ENCODE measurements at places on chromosomes 7 and 10. TPM values are rescaled to one million over a fixed set of nuclear protein-coding genes. Genes with fewer than 3 reads are reported as not detected.

DNA sequence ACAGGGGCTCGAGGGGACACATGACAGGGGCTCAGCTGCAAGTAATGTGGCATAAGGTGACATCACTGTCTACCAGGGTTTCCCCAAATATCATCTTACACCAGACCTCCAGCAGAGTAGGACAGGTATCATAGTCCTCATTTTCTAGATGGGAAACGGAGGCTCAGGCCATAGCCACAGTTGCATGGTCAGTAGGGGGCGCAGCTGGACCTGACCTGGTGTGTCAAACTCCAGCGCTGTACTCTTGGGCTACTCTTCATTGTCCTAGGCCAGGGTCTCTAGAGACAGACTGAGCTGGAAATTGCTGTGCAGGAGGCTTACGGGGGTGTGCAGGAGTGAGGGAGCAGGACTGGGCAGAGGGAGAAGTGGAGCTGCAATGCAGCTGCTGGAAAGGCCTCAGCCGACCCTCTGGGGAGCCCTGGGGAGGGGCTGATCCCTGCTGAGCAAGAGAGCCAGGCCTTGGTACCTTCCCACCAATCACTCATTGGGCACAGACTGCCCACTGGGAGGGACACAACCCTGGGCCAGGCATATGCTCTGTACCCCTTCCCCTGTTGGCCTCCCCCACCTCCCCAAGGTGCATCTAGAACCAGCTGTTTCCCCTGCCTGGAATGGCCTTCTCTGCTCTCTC lies 89.9 kb downstream of the CDH23 start:
- DNase-seq = no peak

- DNase-seq = no peak
These were observed 29.5 kb upstream of the ANKRD2 start for GRCh38 chr10:97543025-97543546.

DNA sequence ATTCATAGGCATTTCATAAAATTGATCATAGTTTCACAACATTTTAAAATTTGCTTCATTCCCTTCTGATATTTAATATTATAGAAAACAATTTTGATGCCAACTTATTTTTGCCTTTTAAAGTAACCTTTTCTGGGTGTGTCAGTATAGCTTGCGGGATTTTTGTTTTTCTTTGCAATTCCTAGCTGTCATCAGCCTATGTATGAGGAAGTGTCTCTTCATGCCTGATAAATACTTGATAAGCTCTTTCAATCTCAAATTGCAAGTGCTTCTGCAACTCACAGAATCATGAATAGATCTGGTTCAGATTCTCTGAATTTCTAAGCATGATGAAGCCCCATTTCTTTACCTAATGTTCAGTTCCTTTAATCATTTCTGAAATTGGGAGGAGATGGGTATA lies 28.0 kb upstream of the ARHGAP21 start:
- no peak for DNase-seq

GRCh38 chr10:113221756-113222168 lies 271.7 kb downstream of the TCF7L2 start:
- no peak for DNase-seq

DNA sequence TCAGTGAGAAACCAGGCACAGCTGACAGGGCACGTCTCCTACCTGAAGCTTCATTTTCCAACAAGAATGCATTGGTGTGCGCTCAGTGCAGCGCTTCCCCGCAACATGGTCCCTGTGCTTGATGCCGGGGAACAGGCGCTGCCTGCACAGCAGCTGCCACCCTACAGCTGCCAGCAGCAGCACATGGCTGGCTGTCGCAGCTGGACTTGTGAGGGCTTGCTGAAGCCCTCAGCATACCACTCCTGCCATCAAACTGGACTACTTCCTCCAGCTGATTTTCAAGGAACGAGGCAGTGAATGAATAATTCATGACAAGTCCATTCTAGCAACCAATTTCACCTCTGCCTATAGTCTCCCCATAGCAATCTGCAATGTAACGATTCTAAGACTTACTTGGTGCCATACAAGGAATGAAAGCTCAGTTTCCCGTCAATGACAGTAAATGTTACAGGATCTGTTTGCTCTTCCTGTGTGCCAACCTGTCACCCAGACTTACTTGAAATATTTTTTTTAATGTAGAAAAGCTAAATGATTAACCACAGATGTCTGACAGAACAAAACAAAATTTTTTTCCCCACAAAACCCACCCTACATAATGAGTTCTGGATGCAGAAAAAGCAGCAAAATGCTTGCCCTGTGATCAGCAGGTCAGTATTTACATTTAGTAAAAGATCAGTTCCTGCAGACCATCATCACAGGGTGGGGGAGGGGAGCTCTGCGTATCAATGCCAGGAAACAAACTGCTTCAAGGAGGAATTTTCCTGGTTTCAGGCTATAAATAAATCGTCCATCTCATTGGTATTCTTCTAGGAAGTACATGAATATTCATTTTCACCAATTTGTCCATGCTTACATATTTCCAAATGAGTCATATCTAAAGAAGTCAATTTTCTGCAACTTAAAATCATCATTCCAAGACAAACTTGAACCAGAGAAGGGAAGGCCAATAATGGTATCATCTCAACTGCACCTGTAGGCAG lies 140.6 kb downstream of the ALOX5 start:
- peak; percentile 4 for DNase-seq

C10orf71 gene
- polyA plus RNA-seq = 0.13 TPM

DNA sequence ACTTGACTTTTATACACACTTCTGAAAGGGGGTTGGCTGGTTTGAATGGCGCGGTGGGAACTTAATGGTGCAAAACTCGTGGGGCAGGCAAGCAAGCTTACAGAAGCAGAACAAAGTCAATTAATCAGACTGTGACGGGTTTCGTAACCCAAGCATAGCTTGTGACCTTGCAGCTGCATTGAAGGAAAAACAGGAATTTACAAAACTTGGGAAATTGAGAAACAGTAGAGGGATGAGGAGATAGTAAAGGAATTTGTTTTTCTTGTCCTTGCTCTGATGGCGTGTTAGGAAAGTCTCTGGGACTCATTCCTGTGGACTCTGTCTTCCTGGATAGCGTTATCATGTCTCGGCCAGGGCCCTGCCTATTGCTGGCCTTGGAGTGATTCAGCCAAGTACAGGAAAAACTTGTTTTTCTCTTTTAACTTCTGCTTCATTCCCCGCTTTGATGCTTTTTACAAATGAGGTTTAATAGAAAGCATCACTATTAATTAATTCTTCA lies 220.0 kb upstream of the KCND2 start:
- peak; percentile 42 for DNase-seq

TUBB8 gene
- polyA plus RNA-seq = 1.0 TPM

- DNase-seq = no peak
These were observed 17.6 kb downstream of the DNTT start for GRCh38 chr10:96321822-96322221.

SEMA3E gene
- polyA plus RNA-seq = 2.3 TPM

CEP55 gene
- 15.0 TPM for polyA plus RNA-seq

DNA sequence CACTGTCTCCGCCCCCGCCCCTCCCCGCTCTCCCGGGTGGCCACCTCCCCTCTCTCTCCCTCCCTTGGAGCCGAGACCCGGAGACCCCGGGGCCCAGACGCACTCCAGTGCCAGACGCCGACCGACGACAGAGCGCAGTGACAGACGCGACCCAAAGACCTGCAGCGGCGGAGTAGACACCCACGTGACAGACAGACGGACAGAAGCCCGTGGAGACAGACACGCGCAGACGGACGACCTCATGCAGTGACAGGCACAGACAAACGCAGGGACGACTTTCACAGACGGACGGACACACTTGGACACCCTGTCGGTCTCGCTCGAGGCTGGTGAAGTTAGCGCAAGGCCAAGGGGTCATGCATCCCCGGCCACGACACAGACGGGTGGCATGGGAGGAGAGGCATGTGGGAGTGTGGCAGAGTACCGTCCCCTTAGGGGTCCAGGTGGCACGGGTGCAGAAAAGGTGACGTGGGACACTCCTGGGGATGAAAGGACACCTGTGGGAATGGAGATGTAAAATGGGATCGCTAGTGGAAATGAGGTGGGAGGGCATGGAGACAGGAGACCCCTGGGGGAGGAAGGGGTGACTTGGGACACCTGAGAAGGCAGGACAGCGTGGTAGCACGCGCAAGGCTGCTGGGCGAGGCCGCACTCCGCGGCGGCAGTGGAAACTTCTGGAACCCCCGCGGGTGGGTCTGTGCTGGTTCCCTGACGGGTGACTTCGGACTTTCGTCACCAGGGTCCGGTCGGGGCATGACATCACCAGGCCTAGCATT lies 456 bp upstream of the ACHE start:
- no peak for DNase-seq

DNA sequence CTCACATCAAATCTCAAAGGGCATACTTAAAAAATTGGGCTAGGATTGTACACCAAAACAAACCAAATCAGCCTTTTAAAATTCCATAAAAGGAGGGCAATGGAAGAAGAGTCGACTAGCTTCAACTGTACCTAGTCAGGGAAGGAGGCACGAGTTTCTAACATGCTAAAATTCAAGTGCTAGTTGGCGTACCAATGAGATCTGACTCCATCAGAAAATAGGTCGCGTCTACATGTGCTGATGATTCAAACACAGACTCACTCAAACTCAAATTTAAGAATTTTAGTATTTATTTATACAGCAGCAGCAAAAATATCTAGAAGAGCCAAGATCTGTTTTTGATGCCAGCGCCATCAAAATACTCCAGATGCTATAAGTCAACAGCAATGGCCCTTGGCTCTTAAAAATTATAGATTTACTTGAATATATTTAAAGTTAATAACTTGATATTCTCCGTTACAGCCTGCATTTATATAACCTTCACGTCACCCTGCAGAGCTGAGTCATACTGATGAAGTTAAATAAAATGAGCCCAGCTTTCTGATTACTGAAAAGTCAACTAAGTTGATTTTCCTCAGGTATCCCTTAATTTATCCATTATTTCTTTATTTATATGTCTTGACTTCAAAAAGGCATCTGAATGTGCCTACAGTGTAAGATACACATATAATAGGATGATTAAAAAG lies 302.1 kb upstream of the IMMP2L start:
- DNase-seq = no peak

DNA sequence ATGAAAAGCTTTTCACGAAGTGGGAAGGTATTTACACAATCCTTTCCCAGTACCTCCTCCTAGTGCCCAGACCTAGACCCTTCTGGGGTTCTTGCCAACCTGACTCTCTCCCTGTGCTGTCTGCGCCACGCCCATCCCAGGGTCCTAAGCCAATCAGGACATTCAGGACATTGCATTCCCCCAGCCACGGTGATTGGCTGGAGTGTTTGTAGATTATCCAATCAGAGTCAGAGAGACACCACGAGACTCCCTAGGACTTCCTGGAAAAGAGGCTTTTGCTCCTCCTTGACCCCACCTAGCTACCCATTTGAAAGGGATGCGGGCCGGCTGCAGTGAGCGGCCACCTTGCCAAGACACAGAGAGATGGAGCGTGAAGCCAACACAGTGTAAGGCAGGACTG lies 3.5 kb upstream of the GDF2 start:
- DNase-seq = no peak

SLC16A9 gene
- 38.9 TPM for polyA plus RNA-seq

RNF133 gene
- polyA plus RNA-seq = 0.10 TPM

- DNase-seq = no peak
These were observed 25.1 kb downstream of the AQP1 start for GRCh38 chr7:30936650-30937245.

DNA sequence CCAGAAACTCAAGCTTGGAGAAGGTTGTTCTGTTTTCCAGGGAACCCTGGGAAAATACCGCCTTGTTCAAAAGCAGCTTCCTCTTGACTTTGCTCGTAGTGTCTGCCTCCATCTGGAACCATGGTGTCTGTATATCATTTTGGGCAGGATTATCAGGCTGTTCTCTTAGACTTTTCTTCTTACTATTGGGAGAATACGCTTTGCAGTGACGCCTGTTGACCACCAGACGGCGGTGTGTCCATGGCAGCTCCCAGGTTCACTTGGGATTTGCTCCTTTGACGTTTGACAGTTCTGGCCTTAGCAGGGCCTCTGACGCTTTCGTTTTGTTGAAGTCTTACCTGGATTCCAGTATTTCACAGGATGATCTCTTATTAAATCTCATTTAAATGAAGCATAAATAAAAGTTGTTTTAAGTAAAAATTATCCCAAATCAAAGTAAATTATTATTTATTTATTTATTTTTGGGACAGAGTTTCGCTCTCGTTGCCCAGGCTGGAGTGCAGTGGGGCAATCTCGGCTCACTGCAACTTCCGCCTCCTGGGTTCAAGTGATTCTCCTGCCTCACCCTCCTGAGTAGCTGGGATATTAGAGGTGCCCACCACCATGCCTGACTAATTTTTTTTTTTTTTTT lies 41.8 kb upstream of the GJD4 start:
- peak; percentile 63 for DNase-seq

TDRD1 gene
- polyA plus RNA-seq = not detected

- DNase-seq = no peak
These were observed 5.6 kb downstream of the CELF2 start for GRCh38 chr10:11023009-11023953.

STAG3 gene
- 13.9 TPM for polyA plus RNA-seq

DNA sequence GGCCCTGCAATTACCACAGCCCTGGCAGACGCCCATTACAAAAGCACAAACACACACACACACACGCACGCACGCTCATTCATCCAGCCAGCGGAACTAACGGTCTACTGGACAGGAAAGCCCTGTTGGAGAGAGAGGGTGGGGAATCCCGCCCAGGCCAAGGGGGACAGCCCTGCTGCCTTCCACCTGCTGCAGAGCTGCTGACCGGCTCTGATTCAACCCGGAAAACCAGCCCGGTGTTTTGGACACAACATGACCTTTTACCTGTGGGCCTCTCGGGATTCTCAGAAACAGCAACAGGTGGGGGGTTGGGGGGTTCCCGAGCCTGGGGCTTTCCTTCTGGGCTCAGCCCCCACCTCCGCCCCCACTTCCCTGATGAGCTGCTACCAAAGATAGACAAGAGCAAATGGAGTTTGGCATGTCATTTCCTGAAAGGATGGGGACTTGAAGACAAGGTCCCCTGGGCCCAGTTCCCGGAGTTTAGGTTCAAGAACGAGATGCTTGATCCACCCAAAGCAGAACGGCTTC lies 18.5 kb upstream of the SERPINE1 start:
- no peak for DNase-seq

AKR1C8 gene
- polyA plus RNA-seq = 0.25 TPM

DNA sequence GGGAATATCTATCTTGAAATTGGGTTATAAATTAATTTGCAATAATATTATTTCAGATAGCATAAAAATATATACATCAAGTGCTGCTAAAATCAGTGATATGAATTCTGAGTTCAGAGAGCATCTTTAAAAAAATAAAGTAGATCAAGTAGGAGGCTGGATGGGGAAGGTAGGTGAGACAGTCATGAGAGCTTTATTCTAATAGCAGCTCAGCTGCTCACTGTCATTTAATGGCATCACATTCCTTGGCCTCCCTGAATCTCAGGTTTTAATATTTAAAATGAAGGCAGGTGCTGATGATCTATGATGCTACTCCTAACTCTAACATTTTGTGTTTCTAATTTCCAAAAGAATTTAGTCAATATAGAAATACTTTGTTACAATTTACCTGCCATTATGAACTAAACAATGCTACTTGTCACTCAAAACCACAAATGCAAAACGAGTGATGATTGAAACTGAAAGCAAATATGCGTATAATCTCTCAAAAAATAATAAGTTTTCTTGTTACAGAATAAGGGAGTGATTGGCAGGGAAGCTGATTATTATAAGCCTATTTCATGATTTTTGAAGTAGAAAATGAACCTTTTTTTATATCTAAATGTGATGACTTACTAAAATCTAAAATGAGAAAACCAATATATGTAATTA lies 147.6 kb upstream of the CSTF2T start:
- no peak for DNase-seq

KRIT1 gene
- polyA plus RNA-seq = 48.1 TPM

GRCh38 chr10:121722665-121723064 lies 124.4 kb upstream of the FGFR2 start:
- no peak for DNase-seq

- no peak for DNase-seq
These were observed 11.2 kb downstream of the SKIDA1 start for GRCh38 chr10:21514129-21514817.

- DNase-seq = no peak
These were observed 374.8 kb upstream of the AKR1E2 start for GRCh38 chr10:4450981-4451908.
